CD8-positive, alpha-beta memory T cell (primary cell): ENCODE measurements at places on chromosomes 4 and X. TPM values are rescaled to one million over a fixed set of nuclear protein-coding genes. Genes with fewer than 3 reads are reported as not detected.

DNA sequence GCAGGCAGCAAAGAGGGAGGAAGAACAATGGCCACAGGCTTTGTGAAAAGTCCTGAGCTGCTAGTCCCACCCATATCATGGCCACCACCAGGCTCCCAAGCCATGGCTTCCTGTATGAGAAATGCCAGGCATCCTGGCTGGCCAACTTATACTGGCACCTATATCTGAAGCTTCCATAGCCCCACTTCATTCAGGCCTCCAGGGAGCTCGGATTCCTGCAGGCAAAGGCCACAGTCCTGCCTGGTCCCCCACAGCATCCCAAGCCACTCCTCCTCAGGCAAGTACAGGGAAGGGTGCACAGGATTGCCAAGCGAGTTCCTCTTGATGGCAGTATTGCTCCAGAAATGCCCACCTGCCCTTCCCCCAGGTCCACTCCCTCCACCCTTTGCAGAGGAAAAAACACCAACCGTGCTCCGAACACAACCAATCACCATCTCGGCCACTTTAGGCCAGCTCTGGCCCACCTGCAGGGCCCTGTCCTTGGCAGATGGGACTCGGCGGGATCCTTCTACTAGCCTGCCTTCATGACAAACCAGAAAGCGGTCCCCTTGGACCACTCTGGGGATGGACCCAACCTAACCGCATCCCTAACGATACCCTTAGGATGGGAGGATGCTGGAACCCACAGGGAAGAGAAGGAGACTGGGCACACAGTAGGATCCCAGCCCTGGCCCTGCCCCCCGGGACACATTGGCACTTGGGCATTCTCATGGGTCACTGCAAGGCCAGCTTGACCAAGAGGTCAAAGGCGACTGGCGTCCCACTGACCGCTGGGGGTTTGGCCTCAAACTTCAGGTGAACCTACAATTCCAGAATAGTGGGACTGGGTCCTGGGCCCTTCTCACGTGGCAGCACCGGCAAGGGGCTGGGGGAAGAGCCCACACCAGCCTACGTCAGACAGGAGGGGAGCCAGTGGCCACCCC is 220.4 kb upstream of the AGTR2 start:
- no peak for DNase-seq
- H3K27me3 ChIP-seq: no peaks in the 10 kb centered on the region
- H3K27ac ChIP-seq: no peak overlapping the region
- no peaks in the 10 kb centered on the region for H3K4me1 ChIP-seq

Gene SPIN4
- 6.6 TPM for total RNA-seq

GRCh38 chrX:97158269-97158668 is 274.6 kb downstream of the RPA4 start:
- no peaks in the 10 kb centered on the region for H3K36me3 ChIP-seq
- no peaks in the 10 kb centered on the region for H3K4me1 ChIP-seq
- no peak overlapping the region for H3K4me3 ChIP-seq
- no peaks in the 10 kb centered on the region for H3K27me3 ChIP-seq
- DNase-seq: no peak

DNA sequence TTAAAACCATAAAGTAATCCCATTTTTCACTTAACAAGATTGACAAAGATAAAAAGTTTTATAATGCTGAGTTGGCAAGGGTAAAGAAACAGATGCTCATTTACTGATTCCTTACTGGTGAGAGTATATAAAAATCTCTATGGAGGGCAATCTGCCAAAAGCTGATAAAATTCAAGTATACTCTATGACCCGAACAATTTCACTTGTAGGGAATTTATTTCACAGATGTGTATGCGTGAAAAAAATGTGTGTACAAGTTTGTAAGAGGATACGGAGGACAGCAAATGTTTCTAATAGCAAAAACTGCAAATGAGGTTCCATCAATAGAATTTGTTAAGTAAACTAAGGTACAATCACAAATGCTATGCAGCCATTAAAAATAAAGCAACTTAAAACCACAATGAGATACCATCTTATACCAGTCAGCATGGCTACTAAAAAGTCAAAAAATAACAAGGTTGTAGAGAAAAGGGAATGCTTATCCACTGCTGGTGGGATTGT is 23.4 kb downstream of the DHX15 start:
- no peak overlapping the region for H3K27ac ChIP-seq
- no peaks in the 10 kb centered on the region for H3K27me3 ChIP-seq
- H3K36me3 ChIP-seq: peaks cover 5% of the 10 kb centered on the region
- H3K4me1 ChIP-seq: peaks cover 54% of the 10 kb centered on the region
- DNase-seq: no peak
- H3K4me3 ChIP-seq: no peak overlapping the region

Gene SLC10A3
- 40.8 TPM for total RNA-seq

DNA sequence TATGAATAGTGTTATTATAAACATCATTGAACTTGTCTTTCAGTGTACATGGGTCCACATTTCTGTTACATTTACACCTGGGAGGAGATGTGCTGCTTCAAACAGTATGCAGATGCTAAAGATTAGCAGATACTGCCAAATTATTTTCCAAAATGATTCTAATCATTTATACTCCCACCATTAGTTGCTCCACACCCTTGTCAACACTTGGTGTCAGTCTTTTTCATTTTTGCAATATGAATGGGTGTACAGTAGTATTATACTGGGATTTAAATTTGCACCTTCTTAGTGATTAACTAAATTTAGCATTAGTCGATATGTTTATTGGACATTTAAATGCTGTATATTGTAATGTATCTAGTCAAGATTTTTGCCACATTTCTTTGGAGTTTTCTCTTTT is 131.6 kb upstream of the GRID2 start:
- H3K27ac ChIP-seq: no peak overlapping the region
- no peak for DNase-seq

GRCh38 chr4:78661921-78662521 is 110.5 kb downstream of the ANXA3 start:
- no peaks in the 10 kb centered on the region for H3K36me3 ChIP-seq
- no peak for DNase-seq
- no peaks in the 10 kb centered on the region for H3K27me3 ChIP-seq
- peaks cover 13% of the 10 kb centered on the region for H3K4me1 ChIP-seq
- H3K27ac ChIP-seq: no peak overlapping the region
- no peak overlapping the region for H3K4me3 ChIP-seq

- H3K4me3 ChIP-seq: peak overlapping the region; percentile 85
- no peaks in the 10 kb centered on the region for H3K27me3 ChIP-seq
- H3K27ac ChIP-seq: no peak overlapping the region
- peaks cover 42% of the 10 kb centered on the region for H3K4me1 ChIP-seq
- H3K36me3 ChIP-seq: no peaks in the 10 kb centered on the region
Measured at GRCh38 chr4:102503831-102504786, 3.0 kb downstream of the NFKB1 start.

Gene TMEM271
- total RNA-seq: not detected

DNA sequence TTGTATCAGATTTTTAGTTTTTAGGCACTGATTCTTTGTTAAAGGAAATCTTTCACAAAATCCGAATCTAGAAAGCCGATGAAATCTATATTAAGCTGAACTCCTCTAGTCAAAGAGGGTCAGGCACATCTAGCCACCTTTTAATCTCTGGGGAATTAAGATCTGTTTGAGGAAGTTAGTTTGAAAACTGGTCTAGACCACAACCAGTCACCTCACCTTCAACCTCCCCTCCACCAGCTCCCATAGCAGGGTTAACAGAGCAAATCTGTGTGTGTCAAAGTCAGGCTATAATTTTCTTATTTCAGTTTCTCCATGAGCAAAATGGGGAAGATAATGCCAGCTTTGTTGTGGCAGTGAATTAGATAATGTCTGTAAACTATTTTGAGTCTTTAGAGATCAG is 110.0 kb upstream of the IGFBP7 start:
- H3K4me1 ChIP-seq: no peaks in the 10 kb centered on the region
- no peaks in the 10 kb centered on the region for H3K27me3 ChIP-seq
- no peak overlapping the region for H3K27ac ChIP-seq
- no peak overlapping the region for H3K4me3 ChIP-seq

- H3K4me1 ChIP-seq: no peaks in the 10 kb centered on the region
- H3K4me3 ChIP-seq: no peak overlapping the region
- H3K27ac ChIP-seq: no peak overlapping the region
- H3K27me3 ChIP-seq: no peaks in the 10 kb centered on the region
Measured at GRCh38 chrX:64184396-64184795, 21.1 kb downstream of the AMER1 start.

GRCh38 chr4:131251321-131251720 is 1897.8 kb upstream of the PCDH10 start:
- H3K36me3 ChIP-seq: no peaks in the 10 kb centered on the region
- no peaks in the 10 kb centered on the region for H3K27me3 ChIP-seq
- no peak overlapping the region for H3K4me3 ChIP-seq
- H3K4me1 ChIP-seq: no peaks in the 10 kb centered on the region
- H3K27ac ChIP-seq: no peak overlapping the region

DNA sequence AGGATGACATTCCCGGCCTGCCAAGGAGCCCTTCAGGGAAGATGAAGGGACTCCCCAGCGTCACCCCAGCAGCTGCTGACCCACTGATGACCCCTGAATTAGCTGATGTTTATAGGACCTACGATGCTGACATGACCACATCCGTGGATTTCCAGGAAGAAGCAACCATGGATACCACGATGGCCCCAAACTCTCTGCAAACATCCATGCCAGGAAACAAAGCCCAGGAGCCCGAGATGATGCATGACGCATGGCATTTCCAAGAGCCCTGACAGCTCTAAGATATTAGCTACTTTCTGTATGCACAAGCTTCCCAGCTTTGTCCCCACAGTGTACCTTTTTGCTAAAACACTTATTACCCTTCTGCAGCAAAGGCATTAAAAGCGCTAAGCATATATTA is 14.4 kb downstream of the AMBN start:
- no peaks in the 10 kb centered on the region for H3K4me1 ChIP-seq
- no peak for DNase-seq
- H3K27ac ChIP-seq: no peak overlapping the region
- no peaks in the 10 kb centered on the region for H3K27me3 ChIP-seq

GRCh38 chrX:24241822-24242648 is 71.8 kb downstream of the SUPT20HL2 start:
- no peak overlapping the region for H3K4me3 ChIP-seq
- H3K4me1 ChIP-seq: no peaks in the 10 kb centered on the region
- no peak overlapping the region for H3K27ac ChIP-seq
- DNase-seq: peak; percentile 15

- no peak overlapping the region for H3K4me3 ChIP-seq
- no peaks in the 10 kb centered on the region for H3K36me3 ChIP-seq
- DNase-seq: no peak
- H3K27me3 ChIP-seq: no peaks in the 10 kb centered on the region
- H3K4me1 ChIP-seq: no peaks in the 10 kb centered on the region
- no peak overlapping the region for H3K27ac ChIP-seq
Measured at GRCh38 chr4:110994781-110995180, 371.9 kb upstream of the PITX2 start.

DNA sequence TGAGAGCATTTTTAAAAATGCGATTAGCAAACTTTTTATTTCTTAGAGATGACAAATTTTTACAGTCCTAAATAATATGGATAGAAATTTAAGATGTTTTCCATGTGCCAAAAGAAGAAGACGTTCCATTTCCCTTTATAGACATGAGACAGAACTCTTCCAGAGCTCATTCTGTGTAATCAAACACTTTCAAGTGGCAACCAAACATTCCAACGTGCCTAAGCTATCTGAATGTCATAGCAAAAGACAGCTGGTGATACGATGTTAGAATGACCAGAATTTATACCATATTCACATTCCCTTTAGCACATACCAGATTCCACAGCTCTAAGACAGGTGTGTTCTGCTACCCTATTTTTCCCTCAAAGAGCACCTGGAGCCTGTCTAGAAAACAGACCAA is 133.2 kb downstream of the ENOX2 start:
- no peaks in the 10 kb centered on the region for H3K36me3 ChIP-seq
- no peaks in the 10 kb centered on the region for H3K4me1 ChIP-seq
- DNase-seq: no peak
- H3K27me3 ChIP-seq: no peaks in the 10 kb centered on the region

DNA sequence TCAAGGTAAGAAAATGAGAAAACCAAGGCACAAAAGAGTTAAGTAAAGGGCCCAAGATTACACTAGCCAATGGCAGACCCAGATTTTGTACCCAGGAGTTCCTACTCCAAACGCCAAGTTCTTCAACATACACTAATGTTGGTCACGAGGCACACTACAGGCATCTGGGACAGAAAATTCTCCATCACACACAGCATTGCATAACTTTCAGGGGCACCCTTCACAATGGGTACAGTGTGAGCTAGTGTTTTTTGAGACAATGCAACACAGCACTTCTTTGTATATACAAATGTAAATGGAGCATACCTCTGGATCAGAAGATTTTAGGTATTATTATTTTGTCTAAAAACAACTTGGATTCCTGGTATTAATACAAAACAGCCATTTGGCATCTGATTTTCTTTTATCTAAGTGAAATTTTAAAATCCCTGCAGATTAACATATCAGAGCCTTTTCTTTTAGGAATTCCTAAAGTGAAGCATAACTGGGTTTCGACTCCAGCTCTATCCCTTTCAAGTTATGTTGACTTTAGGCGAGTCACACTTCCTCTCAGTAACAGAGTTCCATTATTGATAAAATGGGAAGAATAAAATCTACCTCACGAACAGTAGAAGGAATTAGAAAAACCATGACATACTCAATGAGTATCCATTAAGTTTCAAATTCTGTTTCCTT is 41.1 kb downstream of the ADGRA3 start:
- no peak overlapping the region for H3K27ac ChIP-seq
- H3K27me3 ChIP-seq: no peaks in the 10 kb centered on the region
- no peak for DNase-seq
- H3K4me1 ChIP-seq: no peaks in the 10 kb centered on the region
- H3K4me3 ChIP-seq: no peak overlapping the region
- no peaks in the 10 kb centered on the region for H3K36me3 ChIP-seq

- H3K4me1 ChIP-seq: no peaks in the 10 kb centered on the region
- H3K27ac ChIP-seq: no peak overlapping the region
Measured at GRCh38 chr4:88360791-88361190, 17.9 kb upstream of the HERC6 start.
